ENCODE measurements at places on chromosomes 12 and 14.

- peaks cover 27% of the 10 kb centered on the region for H3K4me1 ChIP-seq
- H3K36me3 ChIP-seq = no peaks in the 10 kb centered on the region
- no peaks in the 10 kb centered on the region for H3K27me3 ChIP-seq
Measured at GRCh38 chr12:51813931-51814310, 34.6 kb downstream of the FIGNL2 start.

DNA sequence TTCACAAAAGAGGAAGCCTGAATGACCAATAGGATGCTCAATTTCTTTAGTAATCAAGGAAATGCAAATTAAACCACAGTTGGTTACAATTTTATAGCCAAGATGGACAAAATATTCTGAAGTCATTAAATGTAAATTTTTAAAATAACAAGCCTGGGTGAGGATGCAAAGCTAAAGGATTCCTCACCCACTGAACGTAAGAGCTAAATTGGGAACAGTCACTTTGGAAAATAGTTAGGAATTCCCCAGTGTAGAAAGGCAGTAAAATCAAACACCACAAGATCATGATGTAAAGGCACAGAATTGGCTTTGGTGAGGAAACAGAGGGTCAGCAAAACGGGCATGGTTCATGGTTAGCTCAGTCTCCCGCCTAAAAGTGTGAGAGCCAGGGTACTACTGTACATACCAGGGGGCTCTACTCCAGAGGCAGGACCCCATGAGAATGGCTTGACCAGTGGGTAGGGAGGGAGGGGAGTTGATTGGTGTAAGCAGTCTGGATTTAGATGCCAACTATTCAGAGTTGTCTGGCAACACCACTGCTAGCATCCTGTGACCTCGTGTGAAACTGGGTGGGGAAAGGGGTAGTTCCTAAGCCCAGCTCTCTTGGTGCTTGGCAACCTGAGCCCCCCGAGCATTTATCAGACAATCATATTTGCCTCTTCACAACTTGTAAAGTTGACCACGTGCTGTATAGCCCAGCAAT, 213.4 kb upstream of the EGLN3 start:
- no peaks in the 10 kb centered on the region for H3K27me3 ChIP-seq
- H3K36me3 ChIP-seq = no peaks in the 10 kb centered on the region
- H3K4me1 ChIP-seq = no peaks in the 10 kb centered on the region
- no peak overlapping the region for H3K27ac ChIP-seq
- H3K4me3 ChIP-seq = no peak overlapping the region

- H3K4me3 ChIP-seq = no peak overlapping the region
- no peak overlapping the region for H3K27ac ChIP-seq
- H3K36me3 ChIP-seq = no peaks in the 10 kb centered on the region
- DNase-seq = no peak
- H3K4me1 ChIP-seq = peaks cover 11% of the 10 kb centered on the region
Measured at GRCh38 chr14:51781381-51781780, 79.0 kb upstream of the GNG2 start.

DNA sequence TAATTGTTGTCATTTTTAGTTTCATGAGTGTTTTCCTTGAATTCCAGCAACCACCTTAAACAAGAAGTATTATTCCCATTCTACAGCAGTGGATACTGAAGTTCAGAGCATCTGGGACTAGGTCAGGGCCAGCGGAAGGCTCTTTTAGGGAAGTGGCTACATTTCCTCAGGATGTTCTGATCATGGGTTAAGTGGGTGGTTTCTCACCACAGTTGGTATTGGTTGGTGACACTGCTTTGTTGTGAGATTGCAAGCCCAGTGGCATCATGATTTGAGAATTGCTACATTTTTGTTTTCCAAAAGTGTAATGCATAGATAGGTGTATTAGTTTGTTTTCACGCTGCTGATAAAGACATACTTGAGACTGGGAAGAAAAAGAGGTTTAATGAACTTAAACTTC, 47.1 kb downstream of the SYNE2 start:
- H3K4me3 ChIP-seq = no peak overlapping the region
- H3K27me3 ChIP-seq = no peaks in the 10 kb centered on the region
- peaks cover 28% of the 10 kb centered on the region for H3K4me1 ChIP-seq
- no peak for DNase-seq

DNA sequence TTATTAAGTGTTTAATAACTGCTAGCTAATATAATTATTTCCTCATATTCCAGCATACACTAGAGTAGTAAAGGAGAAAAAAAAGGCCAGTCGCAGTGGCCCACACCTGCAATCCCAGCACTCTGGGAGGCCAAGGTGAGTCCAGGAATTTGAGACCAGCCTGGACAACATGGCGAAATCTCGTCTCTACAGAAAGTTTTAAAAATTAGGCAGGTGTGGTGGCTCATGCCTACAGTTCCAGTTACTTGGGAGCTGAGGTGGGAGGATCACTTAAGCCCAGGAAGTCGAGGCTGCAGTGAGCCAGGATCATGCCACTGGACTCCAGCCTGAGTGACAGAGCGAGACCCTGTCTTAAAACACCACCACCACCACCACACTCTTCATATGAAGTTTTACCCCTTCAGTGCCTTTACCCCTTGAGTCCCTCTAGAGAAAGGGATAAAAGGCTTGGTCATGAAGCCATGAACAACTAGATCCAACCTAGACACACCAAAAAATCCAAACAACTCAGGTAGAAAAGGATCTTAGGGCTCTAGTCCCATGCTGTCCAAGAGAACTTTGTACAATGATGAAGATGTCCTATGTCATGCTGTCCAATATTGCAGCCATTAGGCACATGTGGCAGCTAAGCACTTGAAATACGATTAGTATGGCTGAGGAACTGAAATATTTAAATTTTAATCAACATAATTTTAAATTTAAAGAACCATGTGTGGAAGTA, 29.6 kb downstream of the ATXN2 start:
- no peak overlapping the region for H3K4me3 ChIP-seq
- peak overlapping the region; percentile 43 for H3K27ac ChIP-seq
- H3K36me3 ChIP-seq = peaks cover 13% of the 10 kb centered on the region
- no peak for DNase-seq
- peaks cover 24% of the 10 kb centered on the region for H3K4me1 ChIP-seq
- no peaks in the 10 kb centered on the region for H3K27me3 ChIP-seq

- H3K27ac ChIP-seq = peak overlapping the region; percentile 20
- H3K27me3 ChIP-seq = no peaks in the 10 kb centered on the region
- peak; percentile 88 for DNase-seq
- H3K4me1 ChIP-seq = no peaks in the 10 kb centered on the region
Measured at GRCh38 chr12:127293507-127294310, 973.3 kb upstream of the TMEM132C start.

- no peaks in the 10 kb centered on the region for H3K36me3 ChIP-seq
- H3K4me3 ChIP-seq = no peak overlapping the region
- peaks cover 8% of the 10 kb centered on the region for H3K4me1 ChIP-seq
- DNase-seq = no peak
- H3K27ac ChIP-seq = no peak overlapping the region
Measured at GRCh38 chr14:96156804-96157760, 47.6 kb upstream of the BDKRB2 start.

DNA sequence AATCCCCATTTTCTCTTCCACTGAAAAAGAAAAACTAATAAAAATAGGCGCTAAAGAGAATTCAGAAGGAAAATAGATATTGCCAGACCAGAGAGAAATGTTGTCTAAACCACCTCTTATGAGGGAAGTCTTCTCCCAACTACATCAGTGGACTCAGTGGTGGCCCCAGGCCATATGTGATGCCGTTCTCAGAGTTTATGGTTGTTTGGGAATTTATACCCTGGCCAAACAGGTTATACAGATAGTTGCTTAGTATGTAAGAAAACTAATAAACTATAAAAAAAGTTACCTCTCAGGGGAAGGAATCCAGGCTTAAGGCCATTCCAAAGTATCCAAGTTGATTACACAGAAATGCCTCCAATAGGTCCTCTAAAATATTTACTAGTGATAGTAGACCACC, 103.4 kb upstream of the RBM19 start:
- H3K4me3 ChIP-seq = no peak overlapping the region
- no peaks in the 10 kb centered on the region for H3K4me1 ChIP-seq
- H3K27me3 ChIP-seq = no peaks in the 10 kb centered on the region
- no peaks in the 10 kb centered on the region for H3K36me3 ChIP-seq

GRCh38 chr12:106493531-106493930, 89.3 kb upstream of the RFX4 start:
- no peak overlapping the region for H3K4me3 ChIP-seq
- DNase-seq = no peak
- no peaks in the 10 kb centered on the region for H3K27me3 ChIP-seq
- peaks cover 3% of the 10 kb centered on the region for H3K36me3 ChIP-seq
- H3K4me1 ChIP-seq = no peaks in the 10 kb centered on the region

GRCh38 chr12:115507951-115508722, 769.4 kb downstream of the MED13L start:
- no peaks in the 10 kb centered on the region for H3K27me3 ChIP-seq
- DNase-seq = peak; percentile 31
- H3K4me1 ChIP-seq = no peaks in the 10 kb centered on the region
- no peak overlapping the region for H3K27ac ChIP-seq
- H3K4me3 ChIP-seq = no peak overlapping the region

DNA sequence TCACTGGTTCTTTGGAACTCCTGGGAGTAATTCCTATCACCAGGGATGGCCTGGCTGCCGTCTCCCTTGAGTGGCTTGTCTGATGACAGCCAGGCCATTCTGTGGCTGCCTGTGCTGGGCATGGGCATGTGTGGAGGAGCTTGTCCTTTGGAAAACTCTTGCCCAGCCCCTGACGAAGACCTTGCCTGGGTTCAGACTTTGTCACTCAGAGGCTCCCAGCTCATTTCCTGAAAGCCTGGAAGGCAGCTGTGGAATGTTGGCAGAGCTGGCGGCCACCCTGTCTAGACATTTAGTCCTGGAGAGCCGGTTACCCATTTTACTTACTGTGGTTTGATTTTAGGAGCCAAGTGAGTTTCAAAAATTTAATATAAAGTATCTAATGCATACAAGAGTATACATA, 34.0 kb downstream of the TUNAR start:
- no peaks in the 10 kb centered on the region for H3K4me1 ChIP-seq
- no peak overlapping the region for H3K27ac ChIP-seq
- H3K27me3 ChIP-seq = no peaks in the 10 kb centered on the region
- no peak for DNase-seq
- no peak overlapping the region for H3K4me3 ChIP-seq

- H3K4me1 ChIP-seq = no peaks in the 10 kb centered on the region
- no peak overlapping the region for H3K27ac ChIP-seq
- DNase-seq = no peak
- no peaks in the 10 kb centered on the region for H3K36me3 ChIP-seq
- no peak overlapping the region for H3K4me3 ChIP-seq
- H3K27me3 ChIP-seq = no peaks in the 10 kb centered on the region
Measured at GRCh38 chr14:38873941-38874612, 229.0 kb downstream of the SEC23A start.

GRCh38 chr12:45671254-45671653, 58.3 kb upstream of the ARID2 start:
- H3K27ac ChIP-seq = no peak overlapping the region
- no peaks in the 10 kb centered on the region for H3K27me3 ChIP-seq
- no peak overlapping the region for H3K4me3 ChIP-seq
- no peak for DNase-seq
- H3K4me1 ChIP-seq = peaks cover 14% of the 10 kb centered on the region

DNA sequence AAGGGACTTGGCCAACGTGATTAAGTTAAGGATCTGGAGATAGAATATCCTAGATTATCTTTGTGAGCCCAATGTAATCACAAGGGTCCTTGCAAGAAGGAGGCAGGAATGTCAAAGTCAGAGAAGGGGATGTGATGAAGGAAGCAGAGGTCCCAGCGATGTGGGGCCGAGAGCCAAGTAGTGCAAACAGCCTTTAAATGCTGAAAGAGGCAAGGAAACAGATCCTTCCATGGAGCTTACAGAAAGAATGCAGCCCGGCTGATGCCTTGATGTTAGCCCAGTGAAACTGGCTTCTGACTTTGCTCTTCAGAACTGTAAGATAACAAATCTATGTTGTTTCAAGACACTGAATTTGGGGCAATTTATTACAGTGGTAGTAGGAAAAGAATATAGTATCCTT, 74.9 kb downstream of the NEDD1 start:
- no peak overlapping the region for H3K4me3 ChIP-seq
- H3K36me3 ChIP-seq = no peaks in the 10 kb centered on the region
- peaks cover 13% of the 10 kb centered on the region for H3K27me3 ChIP-seq
- H3K4me1 ChIP-seq = peaks cover 21% of the 10 kb centered on the region

GRCh38 chr12:67390273-67390672, 121.1 kb downstream of the CAND1 start:
- H3K36me3 ChIP-seq = no peaks in the 10 kb centered on the region
- DNase-seq = peak; percentile 3
- H3K27me3 ChIP-seq = no peaks in the 10 kb centered on the region
- H3K4me3 ChIP-seq = no peak overlapping the region
- no peak overlapping the region for H3K27ac ChIP-seq

DNA sequence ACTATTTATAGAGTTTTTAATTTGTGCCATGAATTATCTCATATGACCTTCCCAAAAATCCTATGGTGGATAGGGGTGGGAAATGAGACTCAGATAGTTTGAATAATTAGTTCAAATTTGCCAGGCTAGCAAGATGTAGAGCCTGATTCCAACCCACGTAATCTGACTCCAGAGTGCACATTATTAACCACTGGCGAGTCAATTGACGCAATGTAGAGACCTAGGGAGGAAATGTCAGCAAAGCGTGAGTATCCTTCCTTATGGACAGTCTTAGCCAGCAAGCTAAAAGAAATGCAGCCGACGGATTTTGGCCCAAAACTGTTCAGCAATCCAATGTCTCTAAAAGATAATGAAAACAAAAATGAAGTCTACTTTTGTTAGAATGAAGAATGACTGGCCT, 193.3 kb upstream of the KRR1 start:
- H3K27ac ChIP-seq = no peak overlapping the region
- H3K4me1 ChIP-seq = peaks cover 23% of the 10 kb centered on the region
- no peaks in the 10 kb centered on the region for H3K36me3 ChIP-seq
- no peak overlapping the region for H3K4me3 ChIP-seq
- no peaks in the 10 kb centered on the region for H3K27me3 ChIP-seq

DNA sequence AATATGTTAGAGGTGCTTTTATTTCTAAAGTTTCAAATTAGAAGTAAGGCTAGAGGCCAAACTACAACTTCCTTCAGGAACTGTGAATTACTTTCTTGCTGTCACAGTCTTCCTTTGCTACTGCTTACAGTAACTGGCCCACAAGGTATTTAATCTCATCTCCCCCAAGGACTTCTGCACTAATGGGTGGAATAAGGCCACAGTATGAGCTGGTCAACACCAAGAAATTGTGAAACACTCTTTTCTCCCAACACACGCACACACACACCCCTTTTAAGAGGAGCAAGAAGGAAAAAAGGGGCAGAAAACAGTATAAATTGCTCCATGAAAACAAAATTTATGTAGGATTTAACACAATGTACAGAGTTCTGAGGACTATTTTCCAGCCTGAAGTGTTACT, 45.6 kb downstream of the SCAF11 start:
- peak overlapping the region; percentile 19 for H3K27ac ChIP-seq
- no peak overlapping the region for H3K4me3 ChIP-seq
- no peaks in the 10 kb centered on the region for H3K27me3 ChIP-seq
- DNase-seq = no peak
- peaks cover 17% of the 10 kb centered on the region for H3K4me1 ChIP-seq

GRCh38 chr12:66426696-66427095, 124.4 kb downstream of the HELB start:
- H3K27me3 ChIP-seq = peaks cover 9% of the 10 kb centered on the region
- no peak overlapping the region for H3K27ac ChIP-seq
- no peaks in the 10 kb centered on the region for H3K36me3 ChIP-seq
- no peaks in the 10 kb centered on the region for H3K4me1 ChIP-seq
- DNase-seq = no peak

GRCh38 chr14:49768301-49769121, 558 bp downstream of the KLHDC2 start:
- H3K36me3 ChIP-seq = peaks cover 13% of the 10 kb centered on the region
- DNase-seq = peak; percentile 83
- H3K4me3 ChIP-seq = peak overlapping the region; percentile 99
- peak overlapping the region; percentile 96 for H3K27ac ChIP-seq
- no peaks in the 10 kb centered on the region for H3K27me3 ChIP-seq

GRCh38 chr12:4158306-4158705, 115.3 kb upstream of the CCND2 start:
- DNase-seq = no peak
- H3K36me3 ChIP-seq = no peaks in the 10 kb centered on the region
- H3K4me1 ChIP-seq = no peaks in the 10 kb centered on the region
- no peaks in the 10 kb centered on the region for H3K27me3 ChIP-seq
- no peak overlapping the region for H3K27ac ChIP-seq
